ENCODE measurements at places on chromosomes 12 and 14. TPM values are rescaled to one million over a fixed set of nuclear protein-coding genes. Genes with fewer than 3 reads are reported as not detected.

The TGFB3 gene
- total RNA-seq: 0.99 TPM

The FUT8 gene
- total RNA-seq: 14.4 TPM

The MIP gene
- total RNA-seq: not detected

The TPPP2 gene
- total RNA-seq: not detected

The TRHDE gene
- 0.09 TPM for total RNA-seq

The CCDC197 gene
- not detected for total RNA-seq

The TOX4 gene
- total RNA-seq: 70.3 TPM

The ESPL1 gene
- 22.5 TPM for total RNA-seq

The ACVR1B gene
- 16.6 TPM for total RNA-seq

The ADCY6 gene
- 15.8 TPM for total RNA-seq

The TEX52 gene
- total RNA-seq: not detected

The NRL gene
- 1.2 TPM for total RNA-seq

The GYS2 gene
- total RNA-seq: not detected

The AQP5 gene
- not detected for total RNA-seq

The BDKRB2 gene
- 3.2 TPM for total RNA-seq

The IFNG-AS1 gene
- not detected for total RNA-seq

The SPRYD4 gene
- total RNA-seq: 1.8 TPM

The ANG gene
- total RNA-seq: 8.3 TPM

The SRP54 gene
- total RNA-seq: 62.6 TPM

The AKT1 gene
- total RNA-seq: 113 TPM

The MYO1H gene
- total RNA-seq: not detected

The DNM1L gene
- 35.0 TPM for total RNA-seq

The PMCH gene
- not detected for total RNA-seq

The PPM1A gene
- 40.8 TPM for total RNA-seq

The ASCL1 gene
- not detected for total RNA-seq

The KCNH3 gene
- total RNA-seq: 2.7 TPM
